ENCODE measurements at places on chromosomes 3 and 15.

GRCh38 chr15:37221671-37222145 is 121.4 kb upstream of the MEIS2 start:
- DNase-seq: no peak

DNA sequence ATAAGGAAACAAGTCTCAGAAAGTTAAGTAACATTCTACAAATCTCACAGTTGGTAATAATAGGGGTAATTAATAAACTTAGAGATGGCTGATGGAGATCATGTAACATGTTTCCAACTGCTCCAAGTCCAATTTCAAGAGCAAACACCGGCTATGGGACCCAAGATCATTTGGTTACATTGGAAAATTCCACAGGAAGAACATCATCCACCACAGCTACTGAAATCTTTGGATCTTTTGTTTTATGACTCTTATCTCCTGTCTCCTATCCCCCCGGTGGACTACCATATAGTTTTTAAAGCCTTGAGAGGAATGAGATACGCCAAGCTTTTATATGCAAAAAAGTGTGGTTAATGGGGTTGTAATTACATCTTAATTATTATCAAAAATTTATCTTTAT is 216.1 kb downstream of the WNT5A start:
- no peak for DNase-seq

- DNase-seq: no peak
Observed at GRCh38 chr3:102095383-102095782, 246.1 kb downstream of the NFKBIZ start.

DNA sequence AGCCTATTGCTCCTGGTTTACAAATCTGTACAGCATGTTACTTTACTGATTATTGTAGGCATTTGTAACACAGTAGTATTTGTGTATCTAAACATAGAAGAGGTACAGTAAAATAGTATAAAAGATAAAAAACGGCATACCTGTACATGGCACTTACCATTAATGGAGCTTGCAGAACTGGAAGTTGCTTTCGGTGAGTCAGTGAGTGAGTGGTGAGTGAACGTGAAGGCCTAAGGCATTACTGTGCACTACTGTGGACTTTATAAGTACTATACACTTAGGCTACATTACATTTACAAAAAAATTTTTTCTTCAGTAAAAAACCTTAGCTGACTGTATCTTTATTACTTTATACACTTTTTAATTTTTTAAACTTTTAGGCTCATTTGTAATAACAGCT is 90.9 kb downstream of the RAP2B start:
- no peak for DNase-seq

- DNase-seq: no peak
Observed at GRCh38 chr3:138724443-138724842, 110.3 kb downstream of the PIK3CB start.

GRCh38 chr15:32844118-32844711 is 126.4 kb downstream of the GREM1 start:
- no peak for DNase-seq

GRCh38 chr3:71129611-71130431 is 453.7 kb downstream of the FOXP1 start:
- no peak for DNase-seq

DNA sequence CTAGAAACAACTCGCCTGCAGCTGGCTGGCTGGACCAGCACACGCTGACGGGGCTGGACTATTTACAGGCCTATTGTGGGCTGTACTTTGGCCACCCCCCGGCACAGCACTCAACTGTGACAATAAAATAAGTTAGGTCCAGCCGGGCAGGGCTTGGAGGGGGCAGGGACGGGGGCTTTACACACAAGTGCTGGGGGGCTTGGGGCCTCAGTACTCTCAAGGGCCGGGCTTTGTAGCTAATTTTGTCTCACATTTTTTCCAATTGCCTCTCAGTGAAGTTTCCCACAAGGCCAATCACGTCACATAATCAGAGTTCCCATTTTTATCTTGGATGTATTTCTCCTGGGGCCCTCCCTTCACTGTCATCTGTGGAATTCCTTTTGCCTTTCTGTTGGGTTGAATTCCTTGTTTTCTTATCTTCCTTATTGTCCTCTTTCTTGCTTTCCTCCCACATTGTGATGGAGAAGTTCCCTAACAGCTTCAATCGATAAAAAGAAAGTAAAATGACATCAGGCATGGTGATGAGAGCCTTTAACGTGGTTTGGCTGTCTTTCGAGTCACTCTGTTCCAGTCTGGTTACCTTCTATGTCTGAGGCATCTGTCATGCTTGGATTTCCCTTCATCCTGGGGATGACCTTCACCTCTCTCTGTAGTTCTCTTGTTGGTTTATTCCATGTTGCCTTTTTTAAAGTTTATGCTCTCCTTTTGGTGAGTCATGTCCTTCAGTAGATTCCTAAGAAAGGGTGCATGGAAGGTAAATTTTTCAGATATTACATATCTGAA is 44.1 kb upstream of the CMTM7 start:
- no peak for DNase-seq

GRCh38 chr15:50767332-50767861 is 1.9 kb upstream of the SPPL2A start:
- no peak for DNase-seq

- no peak for DNase-seq
Observed at GRCh38 chr15:22226034-22226790, 145.9 kb downstream of the OR4M2 start.

GRCh38 chr15:82044373-82045178 is 1.2 kb downstream of the MEX3B start:
- peak; percentile 7 for DNase-seq

- DNase-seq: no peak
Observed at GRCh38 chr15:85828874-85829273, 34.1 kb upstream of the KLHL25 start.

- DNase-seq: no peak
Observed at GRCh38 chr3:11494131-11494916, 149.4 kb downstream of the VGLL4 start.

DNA sequence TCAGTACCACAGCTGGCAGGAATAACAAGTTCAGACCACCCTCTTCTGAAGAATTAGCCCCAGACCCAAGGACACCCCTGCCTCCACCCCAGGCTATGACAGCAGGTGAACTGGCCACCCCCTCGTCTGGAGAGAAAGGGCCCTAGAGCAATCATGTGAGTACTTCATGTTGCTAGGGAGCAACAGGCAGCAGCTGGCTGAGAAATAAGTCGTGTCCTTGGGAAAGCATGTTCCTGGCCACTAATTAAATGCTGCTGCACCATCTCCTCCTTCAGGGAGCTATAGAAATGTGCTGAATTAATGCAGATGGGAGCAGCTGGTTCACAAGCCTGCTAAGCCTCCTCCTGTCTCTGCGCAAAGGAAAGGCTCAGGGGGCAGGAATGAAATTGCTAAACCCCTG is 31.5 kb downstream of the MRPS11 start:
- DNase-seq: no peak

- DNase-seq: no peak
Observed at GRCh38 chr3:184814214-184814613, 2.2 kb downstream of the VPS8 start.

GRCh38 chr3:65597952-65598413 is 440.7 kb downstream of the MAGI1 start:
- DNase-seq: no peak

GRCh38 chr15:81024265-81024872 is 23.6 kb downstream of the TLNRD1 start:
- no peak for DNase-seq

GRCh38 chr3:47161983-47162696 is 1.8 kb downstream of the SETD2 start:
- DNase-seq: no peak

DNA sequence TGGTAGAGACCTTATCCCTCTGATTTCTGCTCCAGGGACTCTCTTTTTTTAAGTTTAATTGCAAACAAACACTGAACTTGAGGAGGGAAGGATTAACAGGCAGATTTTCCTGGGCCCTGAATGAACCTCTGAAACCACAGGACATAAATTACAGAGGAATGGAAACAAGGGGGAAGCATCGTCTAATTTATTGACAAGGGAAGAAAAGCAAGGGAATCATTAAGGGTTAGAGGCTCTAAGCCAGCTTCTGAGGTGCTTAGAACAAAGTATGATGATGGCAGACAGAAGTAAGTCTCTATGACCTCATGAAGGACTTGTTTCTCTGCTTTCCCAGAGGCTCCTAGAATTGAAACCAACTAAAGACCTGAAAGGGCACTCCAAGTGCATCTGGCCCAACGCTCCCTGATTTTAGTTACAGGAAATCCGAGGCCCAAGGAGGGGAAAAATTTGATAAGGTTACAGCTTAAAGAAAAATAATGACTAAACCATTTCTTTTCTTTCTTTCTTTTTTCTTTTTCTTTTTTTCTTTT is 244.7 kb upstream of the NR2E3 start:
- no peak for DNase-seq

GRCh38 chr3:34889641-34890040 is 749.7 kb upstream of the ARPP21 start:
- DNase-seq: no peak

Measured in stimulated activated CD4-positive, alpha-beta T cell treated with anti-CD3 and anti-CD28 coated beads, Interleukin-1b, Interleukin-23, amount 100 ng/mL, for 24 hours (primary cell).